Kasumi-1 (cell line): ENCODE measurements at places on chromosomes 3 and 15.

DNA sequence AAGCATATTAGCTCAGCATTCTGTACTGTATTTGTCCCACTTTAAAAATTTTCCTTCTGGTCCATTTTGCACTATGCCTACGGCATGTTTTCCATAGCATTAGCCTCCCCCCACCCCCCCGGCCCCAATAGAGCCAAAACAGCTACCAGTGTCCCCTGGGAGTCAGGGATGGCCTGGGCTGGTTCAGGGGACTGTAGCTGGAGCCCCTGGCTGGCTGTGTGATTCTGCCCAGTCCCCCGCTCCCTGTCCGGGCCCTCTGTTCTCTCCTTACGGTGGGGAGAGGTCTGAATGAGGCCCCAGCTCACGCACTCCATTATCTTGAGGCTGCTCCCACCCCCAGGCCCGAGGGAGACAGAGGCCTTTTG lies 70.1 kb downstream of the KLF15 start:
- DNase-seq = no peak

DNA sequence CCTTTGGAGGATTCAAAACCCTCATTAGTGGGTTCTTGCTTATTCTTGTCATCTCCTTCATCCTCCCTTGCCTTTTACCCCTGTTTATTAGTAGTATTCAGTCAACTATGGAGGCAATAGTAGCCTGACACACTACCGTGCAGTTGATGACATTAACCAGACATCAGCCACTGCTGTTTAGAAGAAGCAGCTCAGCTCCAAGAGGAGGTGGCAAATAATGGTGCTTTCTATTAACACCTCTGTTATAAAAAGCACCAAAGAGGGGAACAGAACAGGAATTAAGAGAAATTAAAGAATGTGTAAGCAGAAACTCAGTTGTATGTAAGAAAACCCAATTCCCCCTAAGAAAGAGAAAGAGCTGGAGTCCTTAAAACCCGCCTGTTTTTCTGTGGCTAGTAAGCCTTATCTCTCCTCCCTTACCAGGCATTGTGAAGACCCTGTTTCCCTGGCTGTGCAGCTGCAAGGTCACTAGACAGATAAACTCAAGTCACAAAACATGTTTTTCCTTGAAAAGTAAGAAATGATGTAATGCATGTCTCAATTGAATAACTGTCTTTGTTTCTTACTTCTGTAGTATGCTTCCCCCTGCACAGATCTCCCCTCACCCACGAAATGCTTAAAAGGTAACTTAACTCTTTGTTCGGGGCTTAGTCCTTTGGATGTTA lies 21.2 kb downstream of the CCR4 start:
- no peak for DNase-seq

DNA sequence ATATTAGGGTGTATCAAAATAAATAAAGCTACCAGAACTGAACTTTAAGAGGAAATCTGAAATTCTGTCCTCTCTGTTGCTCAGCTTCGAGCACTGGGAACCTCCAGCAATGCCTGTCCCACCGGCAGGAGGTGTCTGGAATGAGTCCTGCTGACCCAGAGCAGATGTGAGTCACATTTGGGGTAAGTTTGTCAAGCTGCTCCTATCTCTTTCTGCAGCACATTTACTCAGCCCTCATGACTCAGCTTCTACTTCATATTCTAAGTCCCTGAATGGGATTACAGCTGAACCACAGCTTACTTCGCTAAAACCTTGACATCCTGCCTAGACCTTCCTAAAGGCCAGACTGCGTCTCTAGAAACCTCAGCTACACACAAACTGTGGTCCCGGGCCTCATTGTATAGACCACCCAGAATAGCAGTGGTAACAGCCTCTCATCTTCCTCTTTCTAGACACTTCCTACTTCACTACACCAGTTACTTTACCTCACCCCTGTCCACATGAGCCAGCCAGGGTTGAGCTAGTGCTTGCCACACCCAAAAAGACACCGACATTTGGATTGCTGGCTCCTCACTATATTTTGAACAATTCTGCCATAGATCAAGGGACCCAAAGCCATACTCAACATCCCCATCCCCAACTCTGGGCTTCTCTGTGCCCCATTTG lies 109.6 kb upstream of the TMCO5A start:
- peak; percentile 8 for DNase-seq

DNA sequence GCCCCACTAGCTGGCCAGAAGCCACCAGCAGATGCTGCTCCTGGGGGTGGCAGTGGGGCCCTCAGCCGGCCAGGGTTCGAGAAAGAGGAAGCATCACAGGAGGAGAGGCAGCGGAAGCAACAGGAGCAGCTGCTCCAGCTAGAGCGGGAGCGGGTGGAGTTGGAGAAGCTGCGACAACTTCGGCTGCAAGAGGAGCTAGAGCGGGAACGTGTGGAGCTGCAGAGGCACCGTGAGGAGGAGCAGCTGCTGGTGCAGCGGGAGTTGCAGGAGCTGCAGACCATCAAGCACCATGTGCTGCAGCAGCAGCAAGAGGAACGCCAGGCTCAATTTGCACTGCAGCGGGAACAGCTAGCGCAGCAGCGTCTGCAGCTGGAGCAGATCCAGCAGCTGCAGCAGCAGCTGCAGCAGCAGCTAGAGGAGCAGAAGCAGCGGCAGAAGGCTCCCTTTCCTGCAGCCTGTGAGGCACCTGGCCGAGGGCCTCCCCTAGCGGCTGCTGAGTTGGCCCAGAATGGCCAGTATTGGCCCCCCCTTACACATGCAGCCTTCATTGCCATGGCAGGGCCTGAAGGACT lies 17.5 kb upstream of the APEH start:
- peak; percentile 93 for DNase-seq

GRCh38 chr15:83209333-83209732 lies 1.7 kb upstream of the HDGFL3 start:
- DNase-seq = no peak

- DNase-seq = peak; percentile 93
These were observed 82.7 kb upstream of the SLC6A6 start for GRCh38 chr3:14319654-14320182.

DNA sequence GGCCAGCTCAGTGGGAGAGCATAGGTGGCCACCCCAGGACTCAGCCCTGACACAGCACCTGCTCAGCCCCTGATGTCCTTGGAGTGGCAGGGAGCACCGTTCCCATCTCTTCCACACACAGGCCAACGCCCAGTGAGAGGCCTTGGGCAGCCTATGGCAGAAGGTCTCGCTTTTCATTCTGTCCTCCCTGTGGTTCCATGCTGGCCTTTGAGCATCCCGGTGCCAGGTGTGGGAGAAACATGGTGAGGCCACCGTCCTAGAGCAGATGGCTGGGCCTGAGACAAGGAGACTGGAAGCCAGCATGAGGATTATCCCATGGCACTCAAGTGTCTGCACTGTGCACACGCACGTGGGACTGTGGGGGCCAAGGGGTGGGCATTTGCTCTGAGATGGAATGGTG lies 25.1 kb downstream of the ADCY5 start:
- DNase-seq = no peak

DNA sequence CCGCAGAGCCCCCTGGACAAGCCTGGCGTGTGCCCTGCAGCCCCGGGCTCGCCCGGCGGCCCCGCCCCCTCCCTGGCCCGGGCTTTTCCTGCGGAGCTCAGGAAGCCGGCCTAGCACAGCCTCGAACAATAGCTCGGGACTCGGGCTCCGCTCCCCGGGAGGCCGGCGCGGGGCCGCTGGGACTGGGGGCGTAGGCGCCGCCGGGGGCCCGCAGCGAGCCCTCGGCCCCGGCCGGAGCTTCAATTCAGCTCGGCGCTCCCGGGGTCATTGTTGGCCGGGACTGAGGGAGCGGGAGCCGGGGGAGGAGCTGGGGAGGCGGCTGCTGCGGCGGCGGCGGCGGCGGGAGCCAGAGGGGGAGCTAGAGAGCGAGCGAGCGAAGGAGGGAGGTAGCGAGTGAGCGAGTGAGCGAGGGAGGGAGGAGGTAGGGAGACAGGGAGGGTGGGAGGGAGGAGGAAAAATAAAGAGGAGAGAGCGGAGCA lies 41.0 kb upstream of the ROPN1 start:
- DNase-seq = peak; percentile 60

DNA sequence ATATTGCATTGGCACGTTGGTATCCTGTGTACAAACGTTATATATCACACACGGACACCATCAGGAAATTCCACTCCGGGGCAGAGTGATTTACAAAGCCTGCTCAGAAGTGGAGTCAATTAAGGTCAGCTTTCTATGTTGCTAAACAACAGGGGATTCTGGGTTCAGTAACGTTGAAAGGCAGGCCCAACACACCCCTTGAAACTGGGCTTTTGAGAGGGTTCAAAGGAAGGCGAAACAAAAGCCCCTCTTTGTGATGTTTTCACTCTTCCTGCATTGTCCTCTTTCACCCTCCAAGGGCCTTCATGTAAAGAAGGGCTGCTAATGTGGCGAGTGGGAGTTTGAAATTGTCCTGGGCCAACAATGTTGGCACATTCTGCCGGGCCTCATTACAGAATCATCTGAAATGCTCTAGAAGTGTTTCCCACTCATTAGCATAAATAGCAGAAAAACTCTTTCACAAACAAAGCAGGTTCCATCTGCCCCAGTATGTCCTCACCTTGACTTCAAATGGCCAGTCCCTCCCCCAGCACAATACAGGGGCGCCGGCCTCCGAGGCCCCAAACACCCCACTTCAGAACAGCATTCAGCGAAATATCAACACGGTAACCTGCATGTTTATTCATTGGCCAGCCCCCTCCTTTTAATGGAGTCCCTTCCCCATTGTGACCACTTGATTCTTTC lies 76.4 kb downstream of the HES1 start:
- DNase-seq = no peak

- DNase-seq = no peak
These were observed 284.4 kb downstream of the RBMS3 start for GRCh38 chr3:29565236-29565635.

- peak; percentile 36 for DNase-seq
These were observed 84.2 kb upstream of the ABHD2 start for GRCh38 chr15:89003865-89004725.

GRCh38 chr15:49152552-49153312 lies 2.7 kb downstream of the COPS2 start:
- no peak for DNase-seq

- DNase-seq = no peak
These were observed at the start of gene C3orf62 for GRCh38 chr3:49276475-49277382. Gene C3orf62, minus strand, starts transcription at chr3:49277232. Its CDS starts 360 bp downstream, at chr3:49276872.

GRCh38 chr3:183044547-183045229 lies 54.6 kb downstream of the MCCC1 start:
- DNase-seq = no peak

DNA sequence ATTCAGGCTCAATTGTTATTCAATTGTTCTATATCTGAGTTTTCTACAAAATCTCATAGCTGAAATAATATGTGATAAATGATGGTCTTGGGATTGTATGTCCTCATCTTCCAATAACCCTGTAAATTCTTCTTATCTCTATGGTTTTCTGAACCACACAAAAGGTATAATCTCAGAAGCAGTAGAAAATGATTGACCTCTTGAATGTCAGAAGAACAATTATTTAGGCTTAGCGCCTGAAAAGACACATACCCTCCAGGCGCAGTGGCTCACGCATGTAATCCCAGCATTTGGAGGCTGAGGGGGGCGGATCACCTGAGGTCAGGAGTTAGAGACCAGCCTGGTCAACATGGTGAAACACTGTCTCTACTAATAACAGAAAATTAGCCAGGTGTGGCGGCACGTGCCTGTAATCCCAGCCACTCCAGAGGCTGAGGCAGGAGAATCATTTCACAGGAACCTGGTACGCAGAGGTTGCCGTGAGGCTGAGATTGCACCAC lies 288.0 kb upstream of the TBC1D5 start:
- DNase-seq = no peak

GRCh38 chr15:51299187-51300015 lies 39.0 kb downstream of the CYP19A1 start:
- no peak for DNase-seq

DNA sequence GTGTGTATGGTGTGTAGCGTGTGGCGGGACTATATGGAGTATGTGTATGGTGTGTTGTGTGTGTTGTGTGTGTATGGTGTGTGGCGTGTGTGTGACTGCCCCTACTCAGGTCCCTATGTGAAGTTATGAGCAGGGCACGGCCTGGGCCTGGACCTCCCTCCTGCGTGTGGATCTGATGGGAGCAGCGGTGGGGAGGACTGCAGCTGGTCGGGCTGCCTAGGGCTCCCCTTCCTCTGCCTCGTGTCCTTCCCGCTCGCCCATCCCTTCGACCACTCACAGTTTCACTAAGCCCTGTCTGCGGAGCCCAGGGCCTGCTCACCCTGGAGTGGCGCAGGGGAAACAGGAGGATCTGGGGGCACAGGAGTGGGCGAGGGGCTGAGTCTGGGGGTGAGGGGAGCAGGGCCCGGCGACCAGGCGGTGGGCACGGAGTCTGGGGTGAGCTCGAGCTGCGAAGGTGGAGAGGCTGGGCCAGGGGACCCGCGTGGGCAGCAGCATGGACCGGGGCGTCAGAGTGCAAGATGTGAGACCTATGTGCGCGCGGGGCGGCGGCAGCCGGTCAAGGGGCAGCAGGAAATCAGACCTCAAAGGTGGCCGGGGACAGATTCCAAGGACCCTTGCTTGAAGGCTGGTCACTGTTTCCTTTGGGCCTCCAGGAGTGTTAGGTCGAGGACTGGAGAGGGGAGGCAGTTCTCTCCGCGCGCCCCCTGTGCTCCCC lies 26.6 kb downstream of the GABRA5 start:
- DNase-seq = no peak

- DNase-seq = no peak
These were observed 178.3 kb downstream of the UACA start for GRCh38 chr15:70584838-70585706.

GRCh38 chr3:57298041-57298440 lies 5.6 kb upstream of the ASB14 start:
- no peak for DNase-seq

- no peak for DNase-seq
These were observed 19.1 kb downstream of the CSRNP1 start for GRCh38 chr3:39134305-39134704.

DNA sequence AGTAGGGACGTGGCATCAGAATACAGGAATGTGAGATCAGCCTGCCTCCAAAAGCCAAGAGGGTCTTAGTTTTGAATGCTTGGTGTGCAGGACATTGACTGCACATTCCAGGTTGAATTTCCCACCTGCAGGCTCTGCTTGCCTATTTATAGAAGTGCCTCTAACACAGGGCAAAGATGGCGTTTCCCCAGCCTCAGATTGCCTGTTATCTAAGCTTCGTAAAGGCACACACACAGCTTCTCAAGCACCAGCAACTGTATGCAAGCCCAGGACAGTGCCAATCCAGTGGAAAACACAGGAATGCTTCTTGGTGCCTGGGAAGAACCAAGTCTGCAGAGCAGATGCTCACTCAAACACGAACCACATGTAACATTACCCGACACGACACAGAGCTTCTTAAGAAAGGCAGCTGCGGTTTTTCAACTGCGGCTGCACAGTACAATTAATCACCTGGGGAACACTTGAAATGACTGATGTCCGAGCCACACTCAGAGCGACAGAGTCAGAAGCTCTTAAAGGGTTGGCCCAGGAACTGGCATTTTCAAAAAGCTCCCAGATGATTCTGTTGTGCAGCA lies 90.0 kb upstream of the ANKRD34C start:
- DNase-seq = no peak
